ENCODE measurements at places on chromosomes 7 and 10.
A peak's percentile ranks its signal among the peaks of the same experiment; 100 is the strongest.

- H3K4me1 ChIP-seq: no peaks in the 10 kb centered on the region
- H3K27ac ChIP-seq: no peak overlapping the region
- H3K4me3 ChIP-seq: no peak overlapping the region
- no peaks in the 10 kb centered on the region for H3K27me3 ChIP-seq
- H3K36me3 ChIP-seq: no peaks in the 10 kb centered on the region
Measured at GRCh38 chr7:13880789-13881188, 108.7 kb downstream of the ETV1 start.

GRCh38 chr7:13532028-13532753 is 457.3 kb downstream of the ETV1 start:
- no peaks in the 10 kb centered on the region for H3K27me3 ChIP-seq
- H3K4me3 ChIP-seq: no peak overlapping the region
- no peak for DNase-seq
- no peaks in the 10 kb centered on the region for H3K36me3 ChIP-seq
- H3K4me1 ChIP-seq: no peaks in the 10 kb centered on the region
- H3K27ac ChIP-seq: no peak overlapping the region

GRCh38 chr10:62053860-62054259 is 152.4 kb downstream of the ARID5B start:
- H3K4me3 ChIP-seq: peak overlapping the region; percentile 0
- no peak for DNase-seq
- H3K4me1 ChIP-seq: no peaks in the 10 kb centered on the region

DNA sequence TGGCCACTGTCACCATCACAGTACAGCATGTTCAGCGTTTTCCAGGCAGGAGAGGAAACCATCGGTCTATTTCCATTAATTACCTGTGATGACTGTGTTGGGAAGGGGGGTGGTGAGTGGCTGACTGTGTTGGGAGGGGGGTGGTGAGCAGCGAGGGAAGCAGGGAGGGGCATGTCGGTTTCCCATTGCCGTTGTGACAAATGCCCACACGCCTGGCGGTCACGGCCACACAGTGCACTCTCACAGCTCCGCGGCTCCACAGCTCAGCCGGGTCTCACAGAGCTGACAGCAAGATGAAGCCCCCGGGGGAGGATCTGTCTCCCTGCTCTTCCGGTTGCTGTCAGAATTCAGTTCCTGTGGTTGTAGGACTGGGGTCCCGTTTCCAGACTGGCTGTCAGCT is 39.0 kb downstream of the AP5Z1 start:
- no peaks in the 10 kb centered on the region for H3K4me1 ChIP-seq
- no peaks in the 10 kb centered on the region for H3K27me3 ChIP-seq
- no peak overlapping the region for H3K27ac ChIP-seq
- DNase-seq: no peak
- H3K4me3 ChIP-seq: no peak overlapping the region
- H3K36me3 ChIP-seq: no peaks in the 10 kb centered on the region
